ENCODE measurements at places on chromosomes 5 and 9. TPM values are rescaled to one million over a fixed set of nuclear protein-coding genes. Genes with fewer than 3 reads are reported as not detected.
A peak's percentile ranks its signal among the peaks of the same experiment; 100 is the strongest.

DNA sequence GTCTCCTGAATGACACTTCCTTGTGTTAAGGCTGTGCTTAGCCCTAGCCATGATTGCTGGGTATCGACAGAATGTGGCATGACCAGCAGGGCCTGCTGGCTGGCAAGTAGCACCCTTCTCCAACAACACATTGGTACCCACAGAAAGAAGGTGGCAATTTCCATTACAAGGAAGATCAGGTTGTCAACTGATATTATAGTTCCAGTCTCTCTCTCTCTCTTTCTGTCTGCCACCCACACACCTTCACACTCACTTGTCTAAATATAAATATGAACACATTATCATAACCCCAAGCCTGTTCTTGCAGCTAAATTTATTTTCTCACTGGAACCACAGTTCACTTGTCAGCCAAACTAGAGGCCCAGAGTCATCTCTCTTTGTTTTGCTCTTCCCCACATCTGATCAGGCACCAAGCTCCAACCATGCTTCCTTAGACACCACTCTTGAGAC is 408.1 kb upstream of the PIK3R1 start:
- DNase-seq, result peak; percentile 49

GRCh38 chr9:124084087-124084486 is 72.5 kb downstream of the LHX2 start:
- DNase-seq, result no peak

- no peak for DNase-seq
Observed at GRCh38 chr5:159083548-159084452, 15.9 kb downstream of the EBF1 start.

GRCh38 chr5:36630201-36631145 is 24.1 kb downstream of the SLC1A3 start:
- no peak for DNase-seq

DNA sequence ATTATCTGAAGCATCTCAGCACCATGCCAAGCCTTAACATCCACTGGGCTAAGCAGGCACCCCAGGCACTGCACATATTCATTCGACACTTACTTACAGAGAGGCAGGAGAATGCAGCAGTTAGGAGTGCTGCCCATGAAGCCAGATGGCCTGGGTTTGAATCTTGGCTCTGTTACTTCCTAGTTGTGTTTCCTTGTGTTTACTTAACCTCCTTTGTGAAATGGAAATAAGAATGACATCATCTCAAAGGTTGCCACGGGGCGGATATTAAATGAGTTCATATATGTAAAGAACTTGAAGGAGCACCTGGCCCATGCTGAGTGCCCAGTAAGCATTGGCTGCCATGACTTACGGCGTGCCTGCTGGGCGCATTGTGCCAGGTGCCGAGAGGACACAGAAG is 565.2 kb downstream of the CDK5RAP2 start:
- DNase-seq, result no peak

DNA sequence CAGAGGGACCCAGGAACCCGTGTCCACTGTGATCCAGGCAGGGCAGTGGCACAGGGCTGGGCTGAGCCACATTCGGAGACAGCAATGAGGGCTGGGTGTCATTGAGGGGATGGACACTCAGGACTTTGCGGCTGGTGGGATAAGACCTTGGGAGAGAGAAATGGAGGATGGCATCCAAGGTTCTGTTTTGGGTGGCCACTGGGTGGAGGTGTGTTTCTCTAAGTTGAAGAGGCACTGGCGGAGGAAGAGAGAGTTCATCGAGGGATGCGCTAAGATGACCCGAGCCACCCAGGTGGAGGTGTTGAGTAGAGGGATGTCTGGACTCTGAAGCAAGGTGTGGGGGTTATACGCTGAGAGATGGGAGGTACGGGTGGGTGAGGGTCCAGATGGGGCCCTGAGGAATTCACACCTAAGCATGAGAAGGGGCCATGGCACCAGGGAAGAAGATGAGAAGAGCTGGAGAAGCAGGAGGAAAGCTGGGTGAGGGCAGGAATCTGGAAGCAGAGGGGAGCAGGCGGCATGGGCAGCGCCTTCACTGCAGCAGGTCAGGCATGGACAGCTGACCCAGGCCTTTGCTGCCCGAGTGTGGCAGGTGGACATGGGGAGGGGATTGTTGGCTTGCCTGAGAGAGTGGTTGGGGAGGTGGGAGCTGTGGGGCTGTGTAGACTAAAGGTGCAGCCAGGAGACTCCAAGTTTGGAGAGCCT is 2.5 kb upstream of the SLC25A48 start:
- DNase-seq, result no peak

GRCh38 chr9:85511746-85512145 is 230.0 kb downstream of the AGTPBP1 start:
- DNase-seq, result no peak

DNA sequence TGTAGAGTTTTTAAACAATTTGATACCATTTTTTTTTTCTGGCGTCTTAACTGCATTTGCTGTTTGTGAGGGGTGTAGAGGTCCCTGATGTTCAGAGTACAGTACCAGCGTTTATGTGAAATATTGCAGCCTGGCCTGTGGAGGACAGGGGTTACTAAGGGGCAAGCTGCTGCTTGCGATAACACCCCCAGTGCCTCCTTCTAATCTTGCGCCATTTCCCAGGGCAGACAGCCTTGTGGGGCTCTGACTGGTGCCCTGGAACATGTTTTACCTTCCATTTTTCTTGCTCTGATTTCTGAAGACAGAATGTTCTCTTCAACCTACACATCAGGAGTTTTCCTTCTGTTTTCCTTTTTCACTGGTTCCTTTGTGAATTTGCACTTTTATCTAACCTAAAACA is 142.9 kb downstream of the DOCK8 start:
- DNase-seq, result no peak

DNA sequence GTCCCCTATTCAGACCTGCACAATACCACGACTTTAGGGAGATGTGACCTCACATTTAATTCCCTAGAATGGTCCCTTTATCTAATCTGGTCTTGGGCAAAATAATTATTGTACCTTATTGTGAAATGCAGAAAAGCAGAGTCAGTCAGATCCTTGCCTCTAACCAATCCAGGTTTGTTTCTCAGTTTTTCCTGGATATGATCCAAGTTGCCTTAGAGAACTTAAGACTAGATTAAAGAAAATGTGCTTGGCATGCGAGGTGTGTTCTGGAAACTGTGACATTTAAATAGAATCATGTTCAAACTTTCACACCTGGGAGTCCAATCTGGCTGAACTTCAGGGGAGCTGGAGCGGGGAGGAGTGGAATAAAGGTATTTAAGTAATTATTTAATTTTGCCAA is 696.2 kb downstream of the DNAH5 start:
- no peak for DNase-seq

GRCh38 chr9:22215521-22215920 is 206.4 kb upstream of the CDKN2B start:
- DNase-seq, result no peak

GRCh38 chr9:93288341-93288740 is 104.4 kb downstream of the WNK2 start:
- no peak for DNase-seq

- no peak for DNase-seq
Observed at GRCh38 chr5:118125687-118126086, 862.7 kb downstream of the DTWD2 start.

- no peak for DNase-seq
Observed at GRCh38 chr9:98900244-98900643, 43.5 kb upstream of the COL15A1 start.

- no peak for DNase-seq
Observed at GRCh38 chr5:124330595-124331220, 415.7 kb downstream of the ZNF608 start.

DNA sequence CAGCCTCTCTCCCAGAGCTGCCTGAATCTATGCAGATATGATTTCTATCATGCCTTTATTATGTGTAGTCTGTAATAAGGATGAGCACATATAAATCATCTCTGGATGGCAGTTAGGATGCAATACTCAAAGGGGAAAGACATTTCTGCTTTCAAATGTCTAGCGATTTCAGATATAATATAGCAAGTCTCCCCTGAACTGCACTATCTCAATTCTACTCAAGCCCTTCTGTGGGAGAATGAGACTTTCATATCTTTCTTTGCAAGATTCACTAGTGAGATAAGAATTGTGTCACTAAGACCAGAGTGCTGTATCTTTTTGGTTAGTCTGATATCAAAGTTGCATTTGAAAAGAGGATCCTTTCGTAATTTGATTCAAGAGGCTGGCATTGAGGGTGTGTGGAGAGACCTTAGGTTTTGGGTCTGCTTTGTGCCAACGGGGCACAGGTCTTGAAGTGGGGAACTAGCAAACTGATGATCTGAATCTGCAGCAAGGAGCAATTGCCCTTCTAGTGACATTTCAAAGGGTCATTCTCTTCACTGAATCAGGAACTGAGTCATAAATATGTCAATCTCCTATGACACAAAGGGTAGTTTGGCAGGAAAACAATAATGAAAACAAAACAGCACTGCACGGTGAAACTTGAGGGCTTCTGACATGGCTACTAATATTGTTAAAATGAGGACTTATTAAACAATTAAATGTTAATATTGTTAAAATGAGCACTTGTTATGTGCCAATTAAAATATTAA is 305.5 kb upstream of the CLINT1 start:
- no peak for DNase-seq

DNA sequence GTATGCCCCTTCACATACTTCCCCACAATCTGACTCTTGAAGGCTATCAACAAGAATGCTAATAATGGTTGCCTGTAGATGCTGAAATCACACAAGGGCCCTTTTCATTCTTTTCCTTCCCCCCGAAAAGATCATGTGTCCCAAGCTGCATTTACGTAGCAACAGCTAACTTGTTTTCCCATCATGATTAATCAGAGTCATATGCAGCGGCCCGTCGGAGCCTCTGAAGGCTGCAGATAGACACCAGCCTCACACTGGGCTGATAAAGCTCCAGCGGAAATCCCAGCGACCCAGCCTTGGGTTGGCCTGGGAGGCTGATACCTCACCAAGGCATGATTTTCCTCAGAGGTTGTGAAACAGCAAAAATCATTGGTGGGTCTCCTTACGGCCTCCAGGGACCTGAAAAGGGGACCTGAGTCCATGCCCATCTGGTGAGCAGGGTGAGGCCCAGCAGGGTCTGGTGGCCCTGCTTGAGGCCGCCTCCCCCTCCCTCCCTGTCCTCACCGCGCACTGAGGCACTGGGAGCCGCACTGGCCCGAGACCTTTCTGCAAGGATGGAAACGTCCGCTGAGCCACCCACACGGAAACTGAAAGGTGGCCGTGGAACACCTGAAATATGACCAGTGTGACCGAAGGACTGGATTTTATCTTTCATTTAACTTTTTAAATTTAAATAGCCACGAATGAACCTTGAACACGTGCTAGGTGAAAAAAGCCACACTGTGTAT is 114.2 kb upstream of the PHYKPL start:
- no peak for DNase-seq

DNA sequence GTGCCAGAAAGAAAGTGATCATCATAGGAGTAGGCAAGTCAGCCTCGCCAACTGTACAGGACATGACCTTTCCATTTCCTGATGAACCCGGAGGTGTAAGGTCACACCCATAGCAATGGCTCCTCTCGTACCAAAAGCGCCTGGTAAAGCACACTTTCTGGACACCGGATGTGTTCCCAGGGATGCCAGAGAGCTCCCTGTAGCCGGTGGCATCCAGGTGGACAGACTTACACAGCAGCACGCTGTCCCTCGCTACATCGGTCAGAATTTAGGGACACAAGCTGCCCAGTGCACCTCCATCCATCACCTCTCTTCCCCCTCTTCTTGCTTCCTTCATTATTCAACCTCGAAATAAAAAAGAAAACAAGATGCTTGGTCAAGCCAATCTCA is 105.4 kb downstream of the SYK start:
- no peak for DNase-seq

DNA sequence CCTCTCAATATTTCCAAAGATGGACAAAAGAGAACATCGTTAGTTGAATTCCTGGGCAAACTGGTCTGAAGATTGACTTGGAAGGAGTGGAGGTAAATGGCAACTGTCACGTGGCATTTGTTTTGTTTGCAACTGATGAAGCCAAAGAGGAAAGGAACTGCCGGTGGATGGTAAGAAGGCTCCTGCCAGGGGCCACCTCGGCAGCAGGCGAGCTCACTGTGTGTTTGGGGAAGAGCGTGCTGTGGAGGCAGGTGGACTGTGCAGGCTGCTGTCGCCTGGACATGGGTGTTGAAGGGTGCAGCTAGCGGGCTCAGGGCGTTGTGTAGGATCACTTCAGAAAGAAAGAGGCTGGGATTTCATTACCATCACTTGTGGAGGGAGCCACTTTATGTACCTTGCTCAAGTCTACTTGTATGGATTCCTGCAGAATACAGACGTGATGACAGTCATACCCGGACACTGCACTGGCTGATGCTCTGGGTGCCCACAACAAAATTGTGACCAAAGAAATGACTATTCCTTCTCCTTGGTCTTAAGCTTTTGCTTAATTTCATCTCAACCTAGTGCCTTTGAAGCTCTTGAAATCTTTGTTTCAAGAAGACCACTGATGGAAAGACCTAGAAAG is 72.7 kb downstream of the MAP1B start:
- DNase-seq, result no peak

GRCh38 chr5:152938630-152939029 is 533.6 kb upstream of the NMUR2 start:
- no peak for DNase-seq

DNA sequence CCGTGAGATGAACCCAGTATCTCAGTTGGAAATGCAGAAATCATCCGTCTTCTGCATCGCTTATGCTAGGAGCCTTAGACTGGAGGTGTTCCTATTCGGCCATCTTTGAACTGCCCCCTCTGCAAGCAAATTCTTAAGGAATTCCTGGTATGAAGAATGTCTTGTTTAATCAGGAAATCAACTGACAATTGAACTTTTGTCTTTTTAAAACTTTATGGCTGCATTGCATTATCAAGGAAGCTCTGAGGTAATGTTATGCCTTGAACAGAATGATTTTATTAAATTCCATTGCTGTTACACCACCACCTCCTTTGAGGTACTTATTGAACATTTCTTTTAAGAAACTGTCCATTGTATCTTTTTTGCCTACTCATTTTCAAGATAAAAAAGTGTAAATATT is 1915.7 kb upstream of the CDH9 start:
- no peak for DNase-seq

GRCh38 chr5:76918539-76918938 is 34.3 kb upstream of the CRHBP start:
- DNase-seq, result no peak

Gene CARD6
- 5.6 TPM for total RNA-seq

Gene SLC6A3
- total RNA-seq, result 0.14 TPM

Gene FAM78A
- total RNA-seq, result 35.1 TPM

Gene NMUR2
- not detected for total RNA-seq

Gene ZNF608
- 26.7 TPM for total RNA-seq

Gene ST8SIA4
- 5.4 TPM for total RNA-seq

Gene ANKRD31
- 0.05 TPM for total RNA-seq

Gene REEP2
- total RNA-seq, result 1.6 TPM

Gene C9
- total RNA-seq, result not detected

Gene TNFSF8
- total RNA-seq, result 4.9 TPM

Gene MYO10
- 2.0 TPM for total RNA-seq

Gene HSPB3
- 344 TPM for total RNA-seq

Gene FBP2
- not detected for total RNA-seq

Gene NUTM2G
- total RNA-seq, result not detected

Gene FBXL7
- 25.6 TPM for total RNA-seq

Gene HBEGF
- 42.8 TPM for total RNA-seq

Gene NR5A1
- not detected for total RNA-seq

All from heart left ventricle (tissue), 16 donors.